ENCODE measurements at places on chromosomes 11 and 22. TPM values are rescaled to one million over a fixed set of nuclear protein-coding genes. Genes with fewer than 3 reads are reported as not detected.

TMEM191C gene
- total RNA-seq, result 1.2 TPM

TRIM51 gene
- not detected for total RNA-seq

SLC5A1 gene
- not detected for total RNA-seq

OR4A16 gene
- not detected for total RNA-seq

C11orf91 gene
- not detected for total RNA-seq

YAP1 gene
- 44.5 TPM for total RNA-seq

RIMBP3C gene
- 0.50 TPM for total RNA-seq

ZP1 gene
- 0.05 TPM for total RNA-seq

Data from A172 (cell line).